Stimulated activated CD4-positive, alpha-beta T cell treated with anti-CD3 and anti-CD28 coated beads, Interleukin-4, amount 100 ng/mL, for 4 hours (primary cell): ENCODE measurements at places on chromosomes 16 and 17.

DNA sequence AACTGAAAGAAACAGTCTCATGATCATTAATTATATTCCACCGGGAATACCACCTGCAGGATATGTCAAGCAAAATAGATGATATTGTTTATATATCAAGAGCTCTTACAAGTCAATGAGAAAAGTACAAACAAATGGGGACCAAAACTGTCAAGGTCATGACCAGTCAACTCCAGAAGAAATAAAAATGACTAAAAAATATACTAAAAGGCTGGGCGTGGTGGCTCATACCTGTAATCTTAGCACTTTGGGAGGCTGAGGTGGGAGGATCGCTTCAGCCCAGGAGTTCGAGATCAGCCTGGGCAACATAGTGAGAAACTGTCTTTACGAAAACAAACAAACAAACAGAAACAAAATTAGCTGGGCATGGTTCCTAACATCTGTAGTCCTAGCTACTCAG is 49.8 kb upstream of the SCNN1B start:
- DNase-seq: no peak

DNA sequence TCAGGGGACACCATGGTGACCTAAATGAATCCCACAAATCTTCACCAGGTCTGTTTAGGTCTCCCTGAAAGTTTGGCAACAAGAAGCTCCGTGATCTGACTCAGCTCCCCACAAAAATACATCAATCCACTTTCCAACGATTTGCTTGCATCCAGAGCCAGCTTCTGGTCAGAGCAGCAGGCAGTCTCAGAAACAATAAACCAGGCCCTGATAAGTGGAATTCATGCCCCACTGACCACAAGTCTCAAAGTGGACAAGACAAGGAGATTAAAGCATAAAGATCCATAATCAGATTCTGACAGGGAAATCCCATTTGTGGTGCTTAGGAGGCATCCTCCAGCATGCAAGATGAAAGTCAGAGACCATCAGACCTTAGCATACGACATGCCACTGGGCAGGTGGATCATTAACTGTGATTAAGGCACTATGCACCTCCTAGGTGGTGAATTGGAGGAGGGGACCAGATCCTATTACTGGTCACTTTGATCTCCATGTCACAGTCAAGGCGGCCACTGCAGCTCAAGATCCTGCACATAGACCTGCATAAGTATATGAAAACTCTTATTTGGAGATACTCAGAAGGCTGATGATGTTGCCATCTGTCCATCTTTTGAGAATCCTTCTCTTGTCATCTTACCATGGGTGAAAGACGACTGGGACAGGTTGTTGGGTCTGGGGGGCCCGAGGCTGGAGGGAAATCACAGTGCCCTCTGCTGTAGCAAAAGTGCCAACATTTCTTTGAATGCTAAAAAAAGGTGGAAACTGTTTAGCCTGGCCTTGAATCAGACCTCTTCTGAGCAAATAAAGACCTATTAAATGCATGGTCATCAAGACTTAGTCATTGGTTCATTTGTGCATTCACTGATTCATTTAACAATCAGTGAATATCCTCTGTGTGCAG is 309.2 kb upstream of the CCL2 start:
- DNase-seq: no peak

GRCh38 chr17:78759969-78760352 is 22.1 kb downstream of the CYTH1 start:
- no peak for DNase-seq

DNA sequence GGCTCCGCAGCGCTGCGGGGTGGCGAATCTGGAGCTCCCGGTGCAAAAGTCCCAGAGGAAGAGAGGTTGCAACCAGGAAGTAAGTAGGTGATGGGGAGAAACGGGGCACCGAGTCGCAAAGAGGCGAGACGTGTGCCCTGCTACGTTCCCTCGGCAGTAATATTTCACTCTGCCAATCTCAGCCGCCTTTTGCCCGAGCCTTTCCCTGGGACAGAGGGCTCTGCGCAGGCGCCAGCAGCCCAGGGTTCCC is at the start of gene NR1D1:
NR1D1 (minus strand) TSS at position 171 of the 250 bp plus-strand sequence. CDS start 495 bp downstream, outside the sequence.
- no peak for DNase-seq

DNA sequence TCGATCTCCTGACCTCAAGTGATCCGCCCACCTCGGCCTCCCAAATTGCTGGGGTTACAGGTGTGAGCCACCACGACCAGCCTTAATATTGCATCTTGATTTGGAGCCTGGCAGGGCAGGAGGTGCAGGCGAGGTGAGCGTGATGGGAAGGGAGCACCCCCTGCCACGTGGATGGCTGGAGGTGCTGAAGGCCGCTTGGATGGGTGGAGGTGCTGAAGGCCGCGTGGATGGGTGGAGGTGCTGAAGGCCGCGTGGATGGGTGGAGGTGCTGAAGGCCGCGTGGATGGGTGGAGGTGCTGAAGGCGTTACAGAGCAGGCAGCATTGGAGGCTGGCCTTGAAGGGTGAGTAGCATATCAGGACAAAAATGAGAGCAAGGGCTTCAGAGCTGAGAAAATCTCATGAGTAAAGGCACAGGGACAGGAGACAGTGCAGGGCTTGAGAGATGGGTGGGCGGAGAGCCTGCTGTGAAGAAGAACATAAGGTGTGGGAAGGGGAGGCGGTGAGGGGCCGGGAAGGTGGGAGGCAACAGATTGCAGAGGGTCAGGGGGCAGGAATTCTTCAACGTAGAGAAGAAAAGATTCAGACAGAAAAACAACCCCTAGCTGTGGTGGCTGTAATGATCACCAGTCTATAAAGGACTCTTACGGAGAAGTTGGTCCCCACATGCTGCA is 101.7 kb upstream of the SEC14L1 start:
- DNase-seq: no peak

- DNase-seq: no peak
These were observed 43.3 kb upstream of the ZCCHC14 start for GRCh38 chr16:87535855-87536794.

DNA sequence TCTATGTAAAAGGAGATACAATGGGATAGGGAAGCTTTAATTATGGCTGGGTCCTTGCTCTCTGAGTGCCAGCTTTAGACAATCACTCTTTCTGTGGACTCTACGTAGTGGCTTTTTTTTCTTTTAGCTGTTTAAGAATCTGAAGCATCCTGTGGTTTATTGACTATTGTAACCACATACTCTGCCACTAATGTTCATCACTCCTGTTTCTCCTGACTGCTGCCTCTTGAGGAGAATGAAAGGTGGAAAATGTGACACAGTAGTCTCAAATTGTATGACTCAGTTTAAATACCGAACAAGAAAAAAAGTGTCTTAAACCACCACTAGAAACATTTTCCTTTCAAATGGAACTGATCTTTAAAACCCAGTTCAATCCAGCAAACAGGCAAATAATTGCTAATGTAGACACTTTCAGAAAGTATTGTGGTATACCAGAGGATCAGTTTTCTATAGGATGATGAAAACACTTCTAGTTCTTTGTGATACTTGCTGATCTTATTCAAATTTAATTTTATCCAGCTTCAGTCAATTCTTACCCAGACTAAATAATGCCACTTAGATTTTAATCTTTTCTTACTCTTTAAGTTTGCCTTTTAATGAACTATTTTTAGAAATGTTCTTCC is 302.7 kb upstream of the PMFBP1 start:
- DNase-seq: no peak

- DNase-seq: no peak
These were observed 91.9 kb downstream of the NXN start for GRCh38 chr17:887551-888209.

GRCh38 chr17:32520104-32520701 is 33.4 kb downstream of the CDK5R1 start:
- peak; percentile 31 for DNase-seq

DNA sequence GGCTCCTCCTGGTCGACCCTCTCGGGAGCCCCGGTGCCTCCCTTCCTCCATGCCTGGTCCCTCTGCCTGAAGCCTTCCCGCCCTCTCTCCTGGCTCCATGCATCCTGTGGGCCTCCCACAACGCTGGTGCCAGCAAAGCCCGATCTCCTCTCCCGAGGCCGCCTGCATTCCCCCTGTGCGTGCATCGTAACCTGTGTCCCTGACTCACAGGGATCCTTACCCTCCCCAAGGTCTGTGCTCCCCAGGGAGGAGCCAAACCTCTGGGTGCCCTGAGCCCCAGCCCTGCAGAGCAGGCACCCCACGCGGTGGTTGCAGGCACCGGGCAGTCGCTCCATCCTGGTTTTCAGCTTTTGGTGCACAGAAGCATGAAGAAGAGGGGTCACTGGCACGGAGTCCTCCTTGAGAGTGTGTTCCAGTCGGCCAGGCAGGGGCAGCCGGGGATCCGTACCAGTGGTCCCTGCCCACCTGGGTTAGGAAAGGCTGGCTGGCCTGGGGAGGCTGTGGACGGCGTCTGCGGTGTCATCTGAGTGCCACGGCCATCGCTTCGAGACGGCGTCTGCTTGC is 1.8 kb upstream of the ENPP7 start:
- DNase-seq: no peak

DNA sequence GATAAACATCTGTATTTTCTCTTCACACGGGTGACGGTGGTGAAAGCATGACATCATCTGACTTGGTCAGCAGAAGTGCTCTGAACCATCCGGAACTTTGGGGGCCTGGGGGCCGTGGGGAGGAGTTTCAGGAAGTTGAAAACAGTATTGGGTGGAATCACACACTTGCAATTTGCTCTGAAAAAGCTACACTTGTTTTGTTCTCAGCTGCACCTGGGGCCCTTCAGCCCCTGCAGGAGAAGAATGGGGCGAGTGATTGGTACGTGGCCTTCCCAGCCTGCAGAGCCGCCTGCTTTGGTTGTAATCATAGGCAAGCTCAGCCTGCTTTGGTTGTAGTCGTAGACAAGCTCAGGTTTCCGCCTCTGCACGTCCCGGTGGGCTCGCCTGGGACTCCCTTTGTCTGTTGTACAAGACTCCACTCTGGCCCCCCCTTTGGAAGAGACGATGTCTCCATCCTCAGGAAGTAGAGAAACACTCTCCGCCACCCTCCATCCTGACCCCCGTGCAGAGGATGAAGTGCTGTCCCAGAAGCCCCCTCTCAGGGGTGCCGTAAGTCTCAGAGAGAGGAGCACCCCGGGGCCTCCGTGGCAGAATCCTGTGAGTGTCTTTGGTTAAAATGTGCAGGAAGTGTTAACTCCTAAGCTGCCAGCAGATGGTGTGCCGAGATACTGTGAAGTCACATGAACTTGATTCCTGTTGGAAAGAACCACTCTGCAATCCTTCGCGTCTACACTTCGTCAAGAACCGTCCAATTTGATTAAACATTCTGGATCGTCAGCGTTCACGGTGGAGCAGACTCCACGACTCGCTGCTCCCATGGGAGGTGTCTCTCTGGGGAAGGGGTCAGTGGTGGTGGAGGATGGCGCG is 5.4 kb downstream of the BANP start:
- peak; percentile 58 for DNase-seq

DNA sequence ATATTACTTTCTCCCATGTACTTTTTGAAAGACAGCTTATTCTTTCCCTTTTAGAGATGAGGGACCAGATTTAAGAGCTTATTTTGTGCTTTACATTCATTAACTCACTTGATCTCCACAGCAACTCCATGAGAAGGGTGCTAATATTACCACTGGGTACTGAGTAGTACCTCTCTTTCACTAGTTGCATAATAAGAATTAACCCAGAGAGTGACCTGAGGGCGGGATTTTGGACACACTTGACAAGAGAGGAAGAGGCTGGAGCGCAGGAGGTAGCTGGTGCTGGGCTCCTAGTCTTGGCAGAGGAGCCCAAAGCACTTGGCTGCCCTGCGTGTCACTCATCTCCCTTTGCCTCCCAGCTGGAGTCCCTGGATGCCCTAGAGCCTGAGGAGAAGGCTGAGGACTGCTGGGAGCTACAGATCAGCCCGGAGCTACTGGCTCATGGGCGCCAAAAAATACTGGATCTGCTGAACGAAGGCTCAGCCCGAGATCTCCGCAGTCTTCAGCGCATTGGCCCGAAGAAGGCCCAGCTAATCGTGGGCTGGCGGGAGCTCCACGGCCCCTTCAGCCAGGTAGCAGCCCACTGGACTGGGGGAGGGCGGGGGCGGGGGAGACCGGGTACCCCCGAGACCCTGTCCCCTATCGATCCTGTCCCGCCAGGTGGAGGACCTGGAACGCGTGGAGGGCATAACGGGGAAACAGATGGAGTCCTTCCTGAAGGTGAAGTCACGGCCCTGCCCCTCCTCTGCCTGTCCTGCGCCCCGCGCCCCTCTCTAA is 1.7 kb upstream of the MAZ start:
- DNase-seq: no peak

DNA sequence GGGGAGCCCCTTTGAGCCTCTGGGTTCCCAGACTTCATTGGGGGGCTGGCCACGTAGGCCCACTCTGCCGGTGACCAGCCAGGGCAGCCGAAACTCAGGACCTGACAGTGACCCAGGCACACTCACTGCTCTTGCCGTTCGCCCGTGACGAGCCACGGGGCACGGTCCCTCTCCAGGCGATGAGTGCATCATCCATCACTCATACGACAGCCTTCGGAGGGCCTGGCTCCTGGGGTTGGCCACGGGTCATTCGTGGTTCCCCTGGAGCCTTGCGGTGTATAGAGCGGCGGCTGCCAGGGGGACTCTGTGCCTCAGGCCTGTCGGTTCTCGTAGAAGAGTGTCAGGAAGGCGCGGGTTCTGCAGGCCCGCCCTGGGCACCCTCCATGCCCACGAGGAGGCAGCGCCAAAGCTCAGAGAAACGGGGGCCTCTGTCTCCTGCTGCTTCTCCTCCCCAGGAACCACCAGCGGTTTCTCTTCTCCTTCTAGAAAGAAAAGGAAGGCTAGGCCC is 11.2 kb upstream of the NUDT16L1 start:
- no peak for DNase-seq

DNA sequence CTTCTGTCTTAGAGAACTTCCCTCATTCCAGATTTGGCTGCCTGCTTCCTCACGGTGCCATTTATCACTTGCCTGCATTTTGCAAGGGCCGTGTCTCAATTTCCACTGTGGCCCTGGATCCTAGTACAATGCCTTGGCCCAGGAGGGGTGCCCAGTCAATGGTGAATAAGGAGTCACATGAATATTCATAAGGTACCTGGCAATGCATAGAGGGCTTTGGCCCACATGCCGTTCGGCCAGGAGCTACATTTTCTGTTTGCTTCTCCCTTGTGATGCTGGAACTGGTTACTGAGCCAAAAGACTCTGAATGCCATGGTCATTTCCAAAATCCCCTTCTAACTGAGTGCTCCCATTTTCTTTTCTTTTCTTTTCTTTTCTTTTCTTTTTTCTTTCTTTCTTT is 4.8 kb upstream of the PIRT start:
- no peak for DNase-seq

GRCh38 chr17:81008140-81008539 is 16.5 kb downstream of the CHMP6 start:
- no peak for DNase-seq

GRCh38 chr17:6233339-6233738 is 163.2 kb downstream of the WSCD1 start:
- DNase-seq: no peak

GRCh38 chr17:22128723-22129122 is 436.4 kb downstream of the KCNJ18 start:
- no peak for DNase-seq
